ENCODE measurements at places on chromosomes 6 and 20.

DNA sequence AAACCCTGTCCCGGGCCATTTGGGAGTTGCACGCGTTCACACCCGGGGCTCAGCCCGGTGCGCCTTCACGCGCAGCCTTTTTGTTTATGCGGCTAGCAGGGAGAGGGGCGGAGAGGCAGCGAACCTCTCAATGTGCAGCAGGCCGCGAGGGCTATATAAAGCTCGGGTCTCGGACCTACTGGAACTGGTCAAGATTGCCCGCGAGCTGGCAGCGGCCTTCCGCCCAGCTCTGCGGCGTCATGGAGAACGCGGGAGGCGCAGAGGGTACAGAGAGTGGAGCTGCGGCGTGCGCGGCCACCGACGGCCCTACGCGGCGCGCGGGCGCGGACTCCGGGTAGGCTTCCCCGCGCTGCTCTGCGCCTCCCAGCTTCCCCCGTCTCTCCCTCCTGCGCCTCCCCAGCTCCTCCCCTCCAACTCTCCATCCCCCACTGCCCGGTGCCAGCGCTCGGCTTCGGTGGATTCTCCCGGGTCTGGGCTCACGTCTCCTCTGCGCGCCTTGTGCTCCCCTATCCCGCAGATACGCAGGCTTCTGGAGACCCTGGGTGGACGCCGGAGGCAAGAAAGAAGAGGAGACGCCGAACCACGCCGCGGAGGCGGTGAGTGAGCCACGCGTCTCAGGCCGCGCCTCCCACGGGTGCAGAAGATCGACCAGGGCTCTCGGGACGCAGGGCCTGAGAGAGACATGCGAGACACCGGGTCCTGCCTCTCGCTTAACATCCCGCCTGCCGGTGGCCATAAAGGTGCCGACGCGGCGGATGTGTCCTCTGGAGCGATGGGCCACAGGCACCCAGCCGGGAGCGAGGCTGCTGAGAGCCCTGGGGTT lies at the start of gene RIPPLY2:
TSS of gene RIPPLY2 (plus strand) at position 183 of the 823 bp plus-strand sequence. CDS start at position 240, 57 bp downstream.
- DNase-seq, result no peak

- no peak for DNase-seq
Measured at GRCh38 chr20:59498291-59498690, 106.0 kb upstream of the PHACTR3 start.

GRCh38 chr6:89564752-89565427 lies 73.7 kb downstream of the LYRM2 start:
- no peak for DNase-seq

GRCh38 chr6:12555267-12555666 lies 161.3 kb upstream of the PHACTR1 start:
- DNase-seq, result no peak

GRCh38 chr6:24920136-24920535 lies 15.6 kb downstream of the RIPOR2 start:
- DNase-seq, result no peak

- DNase-seq, result no peak
Measured at GRCh38 chr6:30990422-30991086, 7.0 kb downstream of the MUC21 start.

- no peak for DNase-seq
Measured at GRCh38 chr6:141634269-141634668, 498.5 kb upstream of the GJE1 start.

DNA sequence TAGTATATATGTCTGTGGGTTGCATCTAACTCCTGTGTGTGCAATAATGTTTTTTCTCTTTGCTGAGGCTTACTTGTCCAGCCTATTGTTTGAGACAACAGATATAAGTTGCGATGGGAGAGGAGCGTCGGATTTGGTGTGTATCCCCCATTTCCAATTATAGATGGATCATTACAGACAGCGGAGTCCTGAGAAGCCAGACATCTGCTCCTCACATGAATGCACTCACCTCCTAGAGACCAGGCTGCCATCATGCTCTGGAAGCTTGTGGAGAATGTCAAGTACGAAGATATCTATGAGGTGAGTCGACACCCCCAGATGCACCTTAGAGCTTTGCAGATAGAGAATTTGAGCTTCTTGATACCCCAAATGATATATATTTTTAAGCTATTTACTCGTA lies at the start of gene TFAP2B:
TSS of gene TFAP2B (plus strand) at position 199 of the 400 bp plus-strand sequence. CDS start at position 220, 21 bp downstream.
- DNase-seq, result no peak

GRCh38 chr20:63318391-63319163 lies 25.6 kb downstream of the COL20A1 start:
- no peak for DNase-seq

GRCh38 chr20:6135347-6135746 lies 12.5 kb upstream of the FERMT1 start:
- no peak for DNase-seq

DNA sequence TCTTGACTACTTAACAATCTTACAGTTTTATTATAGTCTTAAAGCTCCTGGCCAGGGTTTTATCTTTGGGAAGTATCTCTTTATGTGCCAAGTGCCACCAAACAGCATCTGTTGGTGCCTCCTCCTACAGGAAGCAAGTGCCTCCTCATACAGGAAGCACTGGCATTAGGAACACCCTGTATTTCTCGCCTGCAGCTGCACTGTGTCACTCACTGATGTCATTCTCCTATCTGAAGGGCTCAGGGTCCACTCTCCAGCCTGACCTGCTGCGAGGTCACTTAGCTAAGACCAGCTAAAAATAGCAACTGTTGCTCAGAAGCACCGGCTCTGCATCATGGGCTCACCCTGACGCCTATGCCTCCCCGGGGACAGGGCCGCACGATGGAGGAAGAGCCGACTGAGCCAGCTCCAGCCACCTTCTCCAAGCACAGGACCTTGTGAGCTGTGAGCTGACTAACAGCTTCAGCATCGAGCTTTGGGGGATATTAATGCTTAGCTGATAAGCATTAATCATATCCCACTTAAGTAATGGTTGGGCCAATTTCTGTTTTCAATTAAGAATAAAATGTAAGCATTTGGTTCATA lies 66.3 kb upstream of the CD93 start:
- DNase-seq, result no peak

- no peak for DNase-seq
Measured at GRCh38 chr20:40887105-40887504, 141.5 kb upstream of the TOP1 start.

- DNase-seq, result no peak
Measured at GRCh38 chr20:6766433-6766832, 1.1 kb upstream of the BMP2 start.

DNA sequence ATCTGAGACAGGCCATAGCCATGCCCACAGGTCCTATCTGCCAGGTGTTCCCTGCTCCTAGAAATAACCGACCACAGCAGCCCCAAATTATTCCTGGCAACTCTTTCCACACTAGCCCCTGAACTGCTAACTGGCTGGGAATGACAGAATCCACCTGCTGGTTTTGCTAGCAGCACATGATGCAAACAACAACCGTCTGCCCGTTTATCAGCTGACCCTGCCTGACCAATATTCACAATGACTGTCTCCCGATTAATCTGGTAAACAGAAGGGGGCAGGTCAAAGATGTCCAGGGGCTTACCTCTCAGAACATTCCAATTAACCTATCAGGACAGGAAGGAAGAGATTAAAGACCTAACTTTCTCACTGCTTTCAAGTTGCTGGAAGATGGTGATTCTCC lies 101.5 kb downstream of the NRSN1 start:
- DNase-seq, result no peak

- DNase-seq, result no peak
Measured at GRCh38 chr6:39177130-39177529, 52.1 kb downstream of the KCNK5 start.

DNA sequence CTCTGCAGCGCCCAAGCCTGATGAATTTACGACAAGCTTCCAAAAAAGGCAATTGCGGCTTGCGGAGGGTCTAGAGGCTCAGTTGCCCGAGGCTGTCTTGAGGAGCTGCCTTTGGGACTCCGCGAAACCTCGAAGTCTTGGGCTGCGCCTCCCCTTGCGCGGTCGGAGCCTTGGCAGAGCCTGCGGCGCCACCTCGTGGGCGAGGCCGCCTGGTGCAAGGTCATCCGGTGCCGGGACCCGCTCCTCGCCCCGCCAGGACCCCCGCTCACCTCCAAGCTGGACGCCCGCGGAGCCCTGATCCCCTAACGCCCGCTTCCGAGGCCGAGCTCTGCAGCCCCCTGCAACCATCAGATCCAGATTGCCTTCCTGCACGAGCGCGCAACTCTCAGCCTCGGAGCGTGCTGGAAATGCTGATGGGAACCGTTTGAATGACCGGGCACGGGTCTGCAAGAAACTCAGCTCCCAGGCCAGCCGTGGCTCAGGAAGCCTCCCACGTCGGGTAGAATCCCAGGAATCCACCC lies 14.9 kb upstream of the FAM210B start:
- DNase-seq, result no peak

- DNase-seq, result no peak
Measured at GRCh38 chr6:140441256-140441655, 1066.8 kb upstream of the CITED2 start.

DNA sequence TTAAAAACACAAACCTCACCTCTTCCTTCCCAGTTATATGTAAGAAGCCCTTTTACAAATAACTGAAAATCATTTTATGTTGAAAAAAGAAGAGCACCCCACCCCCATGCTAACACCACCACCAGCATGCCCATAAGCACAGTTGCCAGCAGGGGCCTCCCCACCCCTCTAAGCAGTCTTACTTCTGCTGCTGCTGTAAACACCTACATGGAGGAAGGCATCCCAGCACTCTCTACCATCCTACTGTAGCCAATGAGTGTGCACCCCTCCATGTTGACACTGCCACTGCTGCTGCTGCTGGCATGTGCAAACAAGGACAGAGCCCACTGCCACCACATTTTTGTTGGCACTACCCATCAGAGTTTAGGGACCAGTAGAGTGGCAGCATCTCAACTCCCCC lies 49.6 kb upstream of the PHIP start:
- DNase-seq, result no peak

GRCh38 chr20:22841846-22842245 lies 193.3 kb upstream of the SSTR4 start:
- DNase-seq, result no peak

DNA sequence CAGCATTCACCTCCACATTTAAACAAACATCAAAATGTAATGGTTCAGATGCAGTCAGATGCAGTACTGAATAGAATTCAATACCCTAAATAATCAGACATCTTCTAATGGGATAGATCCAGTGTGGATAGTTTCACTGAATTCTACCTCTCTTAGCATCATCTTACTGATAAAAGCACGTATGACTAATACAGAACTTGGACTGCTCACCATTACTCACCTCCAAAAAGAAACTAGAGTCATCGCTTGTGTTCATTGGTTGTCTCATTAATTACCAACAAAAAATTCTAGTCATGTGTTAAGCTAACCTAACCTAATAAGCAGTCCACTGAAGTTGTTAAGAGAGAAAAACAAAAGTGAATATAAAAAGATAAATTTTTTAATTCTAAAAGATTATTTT lies 165.9 kb upstream of the IRAK1BP1 start:
- no peak for DNase-seq

DNA sequence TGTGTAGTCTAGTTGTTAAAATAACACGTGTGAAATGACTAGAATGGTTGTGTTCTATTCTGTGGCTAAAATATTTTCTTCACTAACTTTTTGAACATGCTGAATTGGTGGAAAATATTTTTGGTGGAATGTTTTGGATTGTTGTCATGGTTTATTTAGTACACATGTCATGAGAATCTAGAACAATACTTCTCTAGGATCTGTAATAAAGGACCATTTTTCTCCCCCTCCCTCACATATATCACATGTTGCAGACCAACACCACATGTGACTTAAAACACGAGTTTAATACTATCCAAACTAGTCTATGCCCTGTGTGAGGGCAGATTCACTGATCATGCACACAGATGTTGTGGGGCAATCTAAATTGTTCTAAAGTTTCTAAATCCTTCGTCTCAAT lies 29.2 kb downstream of the FIG4 start:
- no peak for DNase-seq

- DNase-seq, result no peak
Measured at GRCh38 chr20:33296206-33296605, 13.2 kb downstream of the BPIFB1 start.

DNA sequence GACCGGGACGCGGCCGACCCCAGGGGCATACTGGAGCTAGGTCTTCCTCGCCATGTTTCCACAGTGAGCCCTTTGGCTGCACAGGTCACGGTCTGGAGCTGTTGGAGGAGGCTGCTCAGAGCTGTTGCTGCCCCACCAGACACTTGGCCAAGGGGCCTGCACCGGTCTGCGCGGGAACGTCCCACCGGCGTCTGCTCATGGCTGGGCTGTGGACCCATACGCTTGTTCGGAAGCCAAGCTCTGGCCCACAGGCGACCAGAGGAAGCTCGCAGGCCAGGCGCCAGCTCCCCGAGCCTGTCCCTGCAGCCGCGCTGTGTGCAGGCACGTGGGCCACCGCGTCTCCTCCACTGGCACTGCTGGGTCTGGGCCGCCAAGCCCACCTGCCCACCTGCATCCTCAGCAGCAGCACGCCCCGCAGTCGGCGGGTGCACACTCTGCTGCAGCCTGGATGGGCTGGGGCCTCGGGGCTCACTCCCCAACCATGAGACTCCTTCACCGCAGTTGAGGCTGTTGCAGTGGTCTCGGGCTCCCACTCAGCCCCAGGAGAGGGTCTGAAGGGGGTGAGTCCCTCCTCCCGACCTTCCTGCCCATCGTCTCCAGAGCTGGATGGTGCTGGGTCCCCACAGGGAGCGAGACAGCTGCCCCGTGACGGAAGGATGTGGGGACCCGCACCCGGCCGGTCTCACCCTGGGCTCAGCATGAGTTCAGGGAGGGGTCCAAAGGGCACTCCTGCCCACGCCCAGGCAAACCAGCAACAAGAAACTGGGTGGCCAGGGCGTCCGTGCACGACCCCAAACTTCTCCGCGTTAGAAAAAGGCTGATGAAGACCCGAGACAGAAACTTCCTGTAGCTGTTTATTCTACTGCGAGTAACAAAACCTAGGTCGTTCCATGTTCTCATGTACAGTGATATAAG lies 15.5 kb upstream of the TCFL5 start:
- no peak for DNase-seq

GRCh38 chr6:18121580-18122127 lies 823 bp downstream of the NHLRC1 start:
- no peak for DNase-seq

- no peak for DNase-seq
Measured at GRCh38 chr6:12482386-12483375, 192.5 kb downstream of the EDN1 start.

DNA sequence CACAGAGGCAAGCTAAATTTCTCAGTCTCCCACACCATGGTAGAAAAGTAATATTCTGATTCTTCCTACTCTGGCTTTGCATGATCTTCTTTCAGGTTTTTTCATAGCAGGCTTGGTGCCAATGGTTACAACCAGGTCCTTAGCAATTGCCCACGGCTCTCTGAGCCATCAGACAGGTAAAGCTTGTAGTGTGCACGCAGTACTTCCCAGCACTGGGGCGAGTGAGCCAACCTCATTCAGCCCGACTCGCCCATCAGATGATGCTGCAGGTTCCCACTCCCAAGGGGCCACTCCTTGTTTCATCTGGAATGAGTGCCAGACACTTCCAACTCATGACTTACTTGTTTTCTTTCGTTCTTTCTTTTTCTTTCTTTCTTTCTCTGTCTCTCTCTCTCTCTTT lies 78.3 kb downstream of the PERP start:
- DNase-seq, result no peak

GRCh38 chr6:68651011-68651985 lies 16.2 kb downstream of the ADGRB3 start:
- no peak for DNase-seq

Measured in stimulated activated CD4-positive, alpha-beta T cell treated with anti-CD3 and anti-CD28 coated beads, Interleukin-12 subunit alpha, Interleukin-12 subunit beta, amount 100 ng/mL, for 48 hours (primary cell).